ENCODE measurements at places on chromosomes 2 and 18.

- DNase-seq = no peak
These were observed 225.3 kb upstream of the PXDN start for GRCh38 chr2:1969701-1970015.

DNA sequence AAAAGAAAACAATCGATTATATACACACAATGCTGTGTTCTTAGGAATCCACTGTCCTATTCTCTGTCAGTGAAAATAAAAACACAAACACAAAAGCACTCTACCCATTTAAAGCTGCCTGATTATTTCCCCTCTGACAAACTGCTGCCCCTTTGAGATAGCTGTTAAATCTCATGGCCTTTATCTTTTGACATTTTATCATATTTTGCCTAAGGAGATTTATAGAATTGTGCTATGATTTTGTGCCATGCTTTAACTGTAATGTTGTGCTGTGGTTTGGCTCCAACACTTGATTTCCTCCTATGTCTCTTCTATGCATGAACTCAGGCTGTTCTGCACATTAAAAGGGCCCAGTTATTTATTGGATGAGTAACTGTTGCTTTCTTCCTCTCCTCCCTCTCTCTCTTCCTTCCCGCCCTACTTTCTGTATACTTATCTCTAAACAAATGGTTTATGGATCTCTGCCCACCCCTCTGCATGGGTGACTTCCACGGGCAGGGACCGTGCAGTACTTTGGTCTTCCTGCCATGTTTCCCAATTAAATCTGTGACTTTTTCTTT, 1096.6 kb downstream of the TSN start:
- DNase-seq = no peak

GRCh38 chr2:17748745-17749144, 4.9 kb downstream of the SMC6 start:
- no peak for DNase-seq

DNA sequence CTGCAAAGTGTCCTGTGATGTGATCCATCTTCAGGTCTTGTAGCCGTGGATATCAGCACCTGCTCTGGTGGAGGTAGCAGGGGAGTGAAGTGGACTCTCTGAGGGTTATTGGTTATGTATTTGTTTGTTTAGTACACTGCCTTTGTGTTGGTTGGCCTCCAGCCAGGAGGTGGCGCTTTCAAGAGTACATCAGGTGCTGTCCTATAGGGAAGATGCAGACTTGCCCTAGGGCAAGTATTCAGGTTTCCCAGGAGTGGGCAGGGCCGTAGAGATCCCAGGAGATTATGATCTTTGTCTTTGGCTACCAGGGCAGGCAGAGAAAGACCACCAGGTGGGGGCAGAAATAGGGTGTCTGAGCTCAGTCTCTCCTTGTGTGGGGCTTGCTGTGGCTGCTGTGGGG, 411.8 kb downstream of the SOX11 start:
- DNase-seq = no peak
